ENCODE measurements at places on chromosomes 1 and 21.

GRCh38 chr1:109527846-109528695 is 11.6 kb upstream of the GPR61 start:
- DNase-seq: no peak

DNA sequence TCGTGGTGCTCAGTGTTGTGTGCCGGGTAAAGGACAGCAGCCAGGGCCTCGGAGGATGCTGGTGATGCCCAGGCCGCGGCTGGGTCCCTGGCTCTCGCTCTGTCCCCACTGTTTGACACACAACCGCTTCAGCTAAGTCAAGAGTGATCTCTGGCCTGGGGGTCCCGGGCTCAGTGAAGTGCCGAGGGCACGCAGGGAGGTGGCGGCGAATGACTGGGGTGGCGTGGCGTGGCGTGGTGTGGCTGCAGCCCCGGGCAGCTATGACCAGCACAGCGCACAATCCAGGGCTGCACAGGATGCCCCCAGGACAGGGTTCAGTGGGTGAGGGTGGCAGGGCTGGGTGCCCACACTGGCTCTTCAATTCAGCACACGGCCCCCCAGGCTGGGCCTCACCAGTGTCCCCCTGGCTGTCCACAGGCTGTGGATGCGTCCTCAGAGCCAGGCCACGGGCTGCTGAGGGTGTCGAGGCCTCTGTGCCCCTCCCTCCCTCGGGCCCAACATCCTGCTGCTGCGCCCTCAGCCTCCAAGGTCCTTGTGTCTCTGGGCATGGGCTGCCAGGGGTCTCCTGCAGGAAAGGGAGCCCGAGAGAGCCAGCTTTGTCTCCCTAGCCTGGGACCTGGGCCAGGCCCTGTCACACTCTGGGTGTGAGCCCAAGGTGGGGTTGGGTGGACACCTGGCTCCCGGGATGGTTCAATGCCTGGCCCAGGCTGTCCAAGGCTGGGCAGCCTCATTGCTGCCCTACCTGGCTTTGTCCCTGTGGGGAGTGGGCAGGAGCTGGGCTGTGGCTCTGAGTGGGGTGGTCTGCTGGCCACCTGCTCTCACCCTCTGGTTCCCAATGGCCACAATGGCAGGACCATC is 12.0 kb upstream of the SKI start:
- DNase-seq: no peak

DNA sequence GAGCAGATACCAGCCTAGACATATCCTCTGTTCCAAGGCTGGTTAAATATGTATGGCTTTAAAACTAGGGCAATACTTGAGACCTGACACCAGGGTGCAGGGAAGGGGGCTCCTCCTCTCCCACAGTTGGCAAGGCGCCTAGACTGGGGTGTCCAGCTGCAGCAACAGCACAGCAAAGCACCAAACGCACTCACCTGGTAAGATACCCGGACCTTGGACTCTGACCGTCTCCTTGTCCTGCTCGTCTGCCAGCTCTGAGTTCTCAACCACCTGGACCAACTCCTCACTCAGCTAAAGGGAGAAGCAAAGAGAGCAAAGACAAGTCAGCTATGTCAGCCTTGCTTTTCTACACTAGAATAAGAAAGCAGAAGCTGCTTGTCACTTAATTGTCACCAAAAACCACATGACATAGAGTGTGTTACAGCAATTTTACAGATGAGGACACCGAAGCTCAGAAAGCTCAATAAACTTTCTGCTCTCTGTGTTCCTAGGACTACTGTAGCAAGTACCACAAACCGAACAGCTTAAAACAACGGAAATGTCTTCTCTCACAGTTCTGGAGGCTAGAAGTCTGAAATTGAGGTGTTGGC is 4.4 kb downstream of the PACC1 start:
- DNase-seq: no peak

DNA sequence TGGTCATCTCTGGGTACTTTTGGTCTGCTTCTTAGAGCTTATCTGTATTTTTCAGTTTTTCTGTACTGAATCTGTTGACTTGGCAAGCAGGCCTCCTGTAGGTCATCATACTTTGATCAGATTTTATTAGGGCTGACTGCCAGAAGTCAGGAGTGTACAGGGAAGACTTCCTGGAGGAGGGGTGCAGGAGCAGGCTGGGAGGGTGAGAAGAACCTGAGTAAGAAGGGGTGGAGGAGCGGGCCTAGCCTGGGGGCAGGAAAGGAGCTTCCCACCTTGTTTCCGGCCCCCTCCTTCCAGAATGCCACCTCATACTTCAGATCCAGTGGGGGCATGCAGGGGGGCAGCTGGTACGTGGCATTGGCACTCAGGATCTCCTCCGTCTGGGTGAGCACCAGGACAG is 18.3 kb upstream of the IL22RA1 start:
- no peak for DNase-seq

GRCh38 chr1:182476625-182477024 is 26.7 kb downstream of the RGSL1 start:
- DNase-seq: no peak

DNA sequence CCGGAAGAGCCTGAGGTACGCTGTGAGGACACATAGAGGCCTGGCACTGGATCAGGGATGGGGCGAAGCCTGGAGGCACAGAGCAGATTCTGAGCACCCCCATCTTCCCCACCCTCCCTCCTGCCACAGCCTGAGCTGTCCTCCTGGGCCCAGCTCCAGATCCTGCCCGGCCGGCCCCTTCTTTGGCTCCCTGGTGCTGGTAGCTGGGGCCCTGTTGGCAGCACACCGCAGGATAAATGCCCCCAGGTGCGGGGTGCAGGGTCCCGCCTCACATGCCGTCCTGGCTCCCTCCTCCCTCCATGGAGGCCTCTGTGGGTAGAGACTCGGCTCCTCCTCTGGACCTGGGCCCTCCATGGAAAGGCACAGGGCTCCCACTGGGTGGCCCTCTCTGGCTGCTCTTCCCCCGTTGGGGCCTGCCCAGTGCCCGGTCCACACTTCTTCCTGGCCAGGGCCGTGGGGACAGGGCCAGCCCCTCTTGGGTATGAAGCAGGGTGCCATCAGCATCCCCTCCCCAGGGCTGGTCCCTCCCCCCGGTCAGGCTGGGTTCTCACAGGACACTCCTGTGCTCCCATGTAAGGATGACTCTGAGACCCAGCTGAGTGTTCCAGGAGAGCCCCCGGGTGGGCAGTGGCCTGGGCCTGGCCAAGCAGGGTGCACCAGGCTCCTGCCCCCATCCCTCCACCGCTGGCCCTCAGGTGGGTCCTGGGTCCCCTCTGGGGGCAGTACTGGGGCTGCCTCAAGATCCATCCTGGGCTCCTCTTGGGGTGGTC is 1.1 kb upstream of the OBSCN start:
- no peak for DNase-seq

- DNase-seq: no peak
Measured at GRCh38 chr21:25094695-25095094, 512.6 kb downstream of the MRPL39 start.

DNA sequence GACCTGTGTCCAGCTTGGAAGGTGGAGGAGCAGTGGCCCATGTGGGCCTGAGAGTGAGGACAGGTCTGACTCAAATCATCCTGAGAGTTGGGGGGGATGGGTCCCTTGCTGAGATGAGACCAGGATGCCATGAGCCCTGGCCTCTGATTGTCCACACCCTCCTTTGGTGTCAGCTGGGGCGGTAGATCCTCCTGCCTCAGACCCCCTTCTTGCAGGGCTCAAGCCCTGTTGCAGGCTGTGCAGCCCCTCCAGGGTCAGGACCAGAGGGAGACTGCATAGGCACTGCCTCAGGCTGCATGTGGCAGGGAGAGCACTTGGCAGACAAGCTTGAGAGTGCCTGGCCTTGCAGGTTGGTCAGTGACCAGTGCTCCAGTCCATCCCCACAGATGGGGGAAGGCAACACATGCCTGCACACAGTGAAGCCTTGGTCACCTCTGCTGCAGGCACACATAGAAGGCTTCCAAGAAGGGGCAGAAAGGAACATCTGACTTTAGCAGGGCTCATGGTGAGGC is 82.2 kb upstream of the ACTRT2 start:
- no peak for DNase-seq

DNA sequence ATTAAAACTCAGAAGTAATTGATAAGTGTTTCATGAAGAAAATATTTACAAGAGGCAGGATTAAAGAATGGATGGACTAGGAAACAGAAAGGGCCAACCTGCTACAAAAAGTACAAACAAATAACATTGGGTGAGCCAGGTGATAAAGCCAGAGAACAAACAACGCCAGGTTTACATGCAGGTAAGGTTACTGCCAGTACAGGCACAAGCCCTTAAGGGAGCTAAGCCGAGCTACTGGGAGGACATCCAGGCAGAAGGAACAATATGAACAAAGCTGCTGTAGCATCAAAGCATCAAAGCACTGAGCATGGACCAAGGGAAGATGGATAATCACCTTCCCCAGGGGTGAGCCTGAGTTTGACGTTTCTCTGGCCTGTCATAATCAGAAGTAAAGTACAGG is 380.7 kb downstream of the SEC16B start:
- DNase-seq: no peak

DNA sequence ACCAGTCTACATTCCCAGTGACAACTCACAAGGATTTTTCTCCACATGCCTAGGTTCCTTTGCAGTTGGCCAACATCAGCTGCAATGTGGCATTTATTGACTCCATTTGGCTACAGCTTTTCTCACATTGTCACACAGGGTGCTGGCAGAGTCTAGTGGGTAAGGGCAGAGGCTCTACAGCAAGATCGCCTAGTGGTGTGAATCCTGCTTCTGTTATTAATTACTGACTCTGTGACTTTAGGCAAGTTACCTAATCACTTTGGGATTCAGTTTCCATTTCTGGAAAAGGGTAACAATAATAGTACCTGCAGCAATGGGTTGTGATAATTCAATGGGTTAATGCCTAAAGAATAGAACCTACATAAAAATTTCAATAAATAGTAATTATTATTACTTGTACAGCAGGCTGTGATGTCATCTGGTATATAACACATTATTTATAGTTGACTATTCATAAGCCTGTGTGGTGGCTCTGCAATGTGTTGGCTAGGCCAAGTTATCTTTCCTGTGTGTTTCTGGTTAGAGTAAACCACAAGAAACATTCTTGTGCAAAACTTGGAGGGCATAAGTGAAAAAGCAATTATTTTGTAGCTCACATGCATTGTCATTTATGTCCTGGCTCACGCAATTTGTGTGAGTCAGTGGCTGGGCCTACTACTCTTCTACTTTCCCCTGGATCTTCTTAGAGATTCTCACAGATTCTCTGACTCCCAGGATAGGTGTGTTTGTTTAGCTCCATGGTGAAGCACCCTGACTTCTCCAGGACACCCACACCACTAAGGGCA is 59.5 kb downstream of the PTGS2 start:
- no peak for DNase-seq

GRCh38 chr1:234705615-234706014 is 95.6 kb upstream of the IRF2BP2 start:
- no peak for DNase-seq
